ENCODE measurements at places on chromosomes 12 and 14. TPM values are rescaled to one million over a fixed set of nuclear protein-coding genes. Genes with fewer than 3 reads are reported as not detected.

The ISCA2 gene
- polyA plus RNA-seq, result 71.8 TPM

The AP5M1 gene
- polyA plus RNA-seq, result 42.6 TPM

The GZMB gene
- 7.9 TPM for polyA plus RNA-seq

The SLC5A8 gene
- polyA plus RNA-seq, result not detected

The RBP5 gene
- not detected for polyA plus RNA-seq

The CMTM5 gene
- polyA plus RNA-seq, result 0.80 TPM

The BATF gene
- polyA plus RNA-seq, result 21.9 TPM

The ZDHHC22 gene
- not detected for polyA plus RNA-seq

The TMEM30B gene
- 0.33 TPM for polyA plus RNA-seq

The KRT6A gene
- polyA plus RNA-seq, result not detected

The KLHDC1 gene
- 2.6 TPM for polyA plus RNA-seq

The PPFIA2 gene
- not detected for polyA plus RNA-seq

The TMTC1 gene
- not detected for polyA plus RNA-seq

The TRIM9 gene
- 0.09 TPM for polyA plus RNA-seq

The ANKS1B gene
- not detected for polyA plus RNA-seq

The PYM1 gene
- 76.5 TPM for polyA plus RNA-seq

The C14orf132 gene
- polyA plus RNA-seq, result 0.04 TPM

The WDHD1 gene
- 3.9 TPM for polyA plus RNA-seq

The OR8S1 gene
- not detected for polyA plus RNA-seq

The CARMIL3 gene
- 0.35 TPM for polyA plus RNA-seq

The NPFF gene
- polyA plus RNA-seq, result not detected

The KRT73 gene
- not detected for polyA plus RNA-seq

The METTL1 gene
- 15.9 TPM for polyA plus RNA-seq

The NIN gene
- polyA plus RNA-seq, result 76.5 TPM

The GDF3 gene
- not detected for polyA plus RNA-seq

The FOXM1 gene
- polyA plus RNA-seq, result 0.88 TPM

The POTEG gene
- not detected for polyA plus RNA-seq

The GMFB gene
- polyA plus RNA-seq, result 17.8 TPM

The PTPRR gene
- not detected for polyA plus RNA-seq

The TMEM121 gene
- 5.5 TPM for polyA plus RNA-seq

The AQP6 gene
- polyA plus RNA-seq, result not detected

The PPP1R1A gene
- polyA plus RNA-seq, result not detected

The GDF11 gene
- 1.1 TPM for polyA plus RNA-seq

The CNTN1 gene
- not detected for polyA plus RNA-seq

The NAV3 gene
- polyA plus RNA-seq, result 0.11 TPM

The CLEC2D gene
- polyA plus RNA-seq, result 102 TPM

The NKX2-8 gene
- not detected for polyA plus RNA-seq

The CLEC6A gene
- not detected for polyA plus RNA-seq

The APEX1 gene
- polyA plus RNA-seq, result 143 TPM

The OR4E2 gene
- polyA plus RNA-seq, result not detected

The RASSF8 gene
- polyA plus RNA-seq, result not detected

The PRR4 gene
- 3.5 TPM for polyA plus RNA-seq

The SLC39A2 gene
- polyA plus RNA-seq, result not detected

The IFNG-AS1 gene
- polyA plus RNA-seq, result 21.1 TPM

The C12orf42 gene
- 25.4 TPM for polyA plus RNA-seq

The IGF1 gene
- polyA plus RNA-seq, result 5.1 TPM

The EML5 gene
- 0.61 TPM for polyA plus RNA-seq

The FOXG1 gene
- polyA plus RNA-seq, result not detected

The NTF3 gene
- not detected for polyA plus RNA-seq

The KRT82 gene
- polyA plus RNA-seq, result not detected

The CACNB3 gene
- polyA plus RNA-seq, result 0.39 TPM

The MYO1H gene
- not detected for polyA plus RNA-seq

The KCNMB4 gene
- polyA plus RNA-seq, result 0.19 TPM

The PLXNC1 gene
- 6.6 TPM for polyA plus RNA-seq

The DCN gene
- polyA plus RNA-seq, result not detected
